Kidney (tissue), 22 donors: ENCODE measurements at places on chromosomes 4 and X. TPM values are rescaled to one million over a fixed set of nuclear protein-coding genes. Genes with fewer than 3 reads are reported as not detected.

GRCh38 chr4:2249526-2250356 is 7.8 kb upstream of the HAUS3 start:
- no peak for DNase-seq
- H3K4me3 ChIP-seq, result no peak overlapping the region
- no peaks in the 10 kb centered on the region for H3K4me1 ChIP-seq

- H3K27ac ChIP-seq, result peak overlapping the region; percentile 19
- peaks cover 3% of the 10 kb centered on the region for H3K4me1 ChIP-seq
- peak overlapping the region; percentile 96 for H3K4me3 ChIP-seq
- no peaks in the 10 kb centered on the region for H3K27me3 ChIP-seq
- no peaks in the 10 kb centered on the region for H3K36me3 ChIP-seq
These were observed 3.0 kb downstream of the NFKB1 start for GRCh38 chr4:102503831-102504786.

GRCh38 chr4:152009031-152009670 is 248.3 kb upstream of the GATB start:
- H3K27me3 ChIP-seq, result no peaks in the 10 kb centered on the region
- DNase-seq, result no peak
- no peaks in the 10 kb centered on the region for H3K36me3 ChIP-seq
- H3K4me1 ChIP-seq, result peaks cover 5% of the 10 kb centered on the region
- no peak overlapping the region for H3K27ac ChIP-seq

GRCh38 chr4:142373610-142374009 is 472.5 kb downstream of the INPP4B start:
- no peak overlapping the region for H3K4me3 ChIP-seq
- no peaks in the 10 kb centered on the region for H3K4me1 ChIP-seq
- no peak overlapping the region for H3K27ac ChIP-seq
- no peak for DNase-seq
- H3K27me3 ChIP-seq, result no peaks in the 10 kb centered on the region

- peak within 1 kb of the TSS; percentile 53 for H3K4me3 ChIP-seq
- no peaks in the 10 kb centered on the region for H3K36me3 ChIP-seq
- no peak within 1 kb of the TSS for H3K27ac ChIP-seq
- no peaks in the 10 kb centered on the region for H3K27me3 ChIP-seq
- no peaks in the 10 kb centered on the region for H3K4me1 ChIP-seq
These were observed at the start of gene VEGFC for GRCh38 chr4:176792326-176793059. Gene VEGFC, minus strand, starts transcription at chr4:176792922. Its CDS starts 611 bp downstream, at chr4:176792311.

DNA sequence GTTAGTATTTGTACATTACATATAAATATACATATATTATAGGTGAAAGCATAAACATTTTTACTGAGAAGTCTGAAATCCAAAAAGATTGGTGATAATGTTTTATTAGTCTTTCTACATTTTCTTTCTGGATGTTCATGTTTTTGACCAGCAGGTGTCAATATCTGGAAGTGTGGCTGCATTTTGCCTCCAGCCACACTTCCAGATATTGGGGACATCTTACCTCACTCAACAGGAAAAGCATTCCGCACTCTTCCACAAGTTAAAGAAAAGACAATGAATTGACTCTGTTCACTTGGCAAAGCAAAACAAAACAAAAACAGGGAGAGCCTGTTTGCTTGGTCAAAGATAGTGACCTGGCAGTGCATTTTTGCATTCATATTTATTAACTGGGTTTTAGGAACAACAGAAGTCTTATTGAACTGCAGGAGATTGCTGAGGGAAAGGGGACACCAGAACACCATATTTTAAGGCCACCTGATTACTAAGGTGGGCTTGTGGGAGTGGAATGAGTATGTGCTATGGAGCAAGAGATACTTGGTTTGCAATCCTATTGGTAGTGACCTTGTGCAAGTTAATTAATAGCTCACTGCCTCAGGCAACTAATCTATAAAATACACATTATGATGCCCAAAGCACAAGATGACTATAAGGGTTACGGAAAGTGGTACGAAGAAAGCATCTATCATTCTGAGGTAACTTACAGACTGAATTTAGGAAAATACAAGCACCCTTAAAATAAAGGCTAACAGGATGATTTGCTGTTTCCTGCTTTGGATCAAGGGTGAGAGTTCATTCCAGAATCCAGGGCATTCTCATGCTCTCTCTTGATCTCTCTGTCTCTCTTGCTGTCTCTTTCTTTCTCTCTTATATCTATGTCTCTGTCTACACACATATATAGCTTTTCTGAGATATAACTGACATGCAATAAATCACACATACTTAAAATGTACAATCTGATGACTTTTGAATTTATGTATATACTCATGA is 389.9 kb upstream of the EMCN start:
- H3K4me3 ChIP-seq, result no peak overlapping the region
- no peaks in the 10 kb centered on the region for H3K36me3 ChIP-seq

DNA sequence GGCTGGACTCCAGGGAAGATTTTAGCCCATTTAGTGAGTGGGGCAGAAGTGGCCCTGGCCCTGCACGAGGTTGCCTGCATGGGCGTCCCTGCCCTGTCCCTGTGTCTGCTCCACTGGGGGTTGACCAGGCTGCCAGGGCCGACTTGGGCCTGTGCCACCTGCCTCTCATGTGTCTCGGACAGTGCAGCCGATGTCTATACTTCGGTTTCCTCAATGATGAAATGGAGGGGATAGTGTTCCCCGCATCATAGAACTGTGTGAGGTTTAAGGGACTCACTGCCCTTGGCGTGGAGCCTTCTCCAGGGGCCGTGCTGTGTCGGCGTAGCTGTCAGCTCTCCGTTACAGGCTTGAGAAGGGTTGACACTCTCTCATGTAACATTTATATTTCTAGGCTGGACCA is 27.0 kb upstream of the MSANTD1 start:
- peaks cover 44% of the 10 kb centered on the region for H3K36me3 ChIP-seq
- H3K4me1 ChIP-seq, result no peaks in the 10 kb centered on the region
- no peak overlapping the region for H3K27ac ChIP-seq
- H3K27me3 ChIP-seq, result no peaks in the 10 kb centered on the region

DNA sequence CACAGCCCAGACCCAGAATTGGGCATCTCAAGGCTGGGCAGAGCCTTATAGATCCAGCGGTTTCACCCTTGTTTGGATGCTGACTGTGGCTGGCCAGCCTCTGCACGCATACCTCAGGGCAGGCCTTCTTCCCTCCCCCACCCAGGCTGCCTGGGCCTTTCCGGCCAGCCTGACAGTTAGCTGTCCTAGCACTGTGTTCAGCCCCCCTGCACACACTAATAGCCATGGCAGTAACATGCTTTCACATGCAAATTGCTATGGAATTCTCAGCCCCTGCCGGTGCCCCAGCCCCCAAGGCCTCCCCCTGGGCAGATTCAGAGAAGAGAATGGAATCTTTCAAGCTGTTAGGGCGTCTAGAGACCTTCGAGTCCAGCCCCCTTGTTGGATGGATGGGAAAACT is 17.7 kb downstream of the EFNB1 start:
- no peaks in the 10 kb centered on the region for H3K27me3 ChIP-seq
- no peak for DNase-seq
- peaks cover 13% of the 10 kb centered on the region for H3K4me1 ChIP-seq
- H3K36me3 ChIP-seq, result no peaks in the 10 kb centered on the region

- no peaks in the 10 kb centered on the region for H3K27me3 ChIP-seq
- no peak overlapping the region for H3K27ac ChIP-seq
- no peaks in the 10 kb centered on the region for H3K4me1 ChIP-seq
- no peak for DNase-seq
- no peaks in the 10 kb centered on the region for H3K36me3 ChIP-seq
- no peak overlapping the region for H3K4me3 ChIP-seq
These were observed 18.5 kb upstream of the TET2 start for GRCh38 chr4:105128208-105128607.

DNA sequence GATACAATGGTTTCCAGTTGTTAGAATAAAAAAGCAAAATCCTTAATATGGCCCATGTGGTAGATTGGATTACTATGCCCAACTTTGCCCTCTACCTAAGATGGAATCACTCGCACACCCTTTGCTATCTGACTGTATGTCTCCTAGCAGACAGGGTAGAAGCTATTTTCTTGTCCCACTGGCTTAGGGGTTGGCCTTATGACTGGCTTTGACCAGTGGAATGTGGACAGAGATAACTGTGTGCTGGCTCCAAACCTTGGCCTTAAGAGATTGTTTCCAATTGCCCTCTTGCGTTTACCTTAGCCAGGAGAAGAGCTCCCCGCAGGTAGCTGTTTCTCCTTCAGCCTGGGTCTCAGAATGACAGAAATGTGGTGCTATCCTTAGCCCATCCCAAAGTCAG is 355.9 kb downstream of the BCOR start:
- H3K4me1 ChIP-seq, result no peaks in the 10 kb centered on the region
- H3K27me3 ChIP-seq, result no peaks in the 10 kb centered on the region
- no peak overlapping the region for H3K4me3 ChIP-seq
- no peak for DNase-seq
- H3K36me3 ChIP-seq, result no peaks in the 10 kb centered on the region
- H3K27ac ChIP-seq, result no peak overlapping the region

- H3K4me1 ChIP-seq, result no peaks in the 10 kb centered on the region
- H3K27me3 ChIP-seq, result no peaks in the 10 kb centered on the region
- DNase-seq, result no peak
- no peaks in the 10 kb centered on the region for H3K36me3 ChIP-seq
These were observed 305.9 kb downstream of the IDS start for GRCh38 chrX:149198980-149199732.

DNA sequence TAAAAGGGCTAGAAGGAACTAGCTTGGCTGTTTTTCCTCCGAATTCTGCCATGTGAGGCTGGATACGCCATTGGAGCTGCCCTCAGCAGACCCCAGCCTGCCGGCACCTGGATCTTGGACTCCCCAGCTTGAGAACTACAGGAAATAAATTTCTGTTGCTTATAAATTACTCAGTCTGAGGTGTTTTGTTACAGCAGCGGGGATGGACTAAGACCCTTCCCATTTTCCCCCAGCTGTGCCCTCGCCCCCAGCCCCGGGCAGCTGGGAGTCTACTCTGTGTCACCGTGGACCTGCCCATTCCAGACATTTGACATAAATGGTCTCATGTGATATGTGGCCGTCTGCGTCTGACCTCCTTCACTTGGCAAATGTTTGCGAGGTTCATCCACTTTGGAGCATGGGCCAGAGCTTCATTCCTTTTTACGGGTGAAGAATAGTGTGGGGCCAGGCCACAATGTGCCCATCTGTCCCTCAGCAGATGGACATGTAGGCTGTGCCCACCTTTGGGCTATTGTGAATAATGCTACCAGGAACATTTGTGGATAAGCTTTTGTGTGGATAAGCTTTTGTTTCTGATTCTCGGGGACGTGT is 30.7 kb upstream of the SPON2 start:
- no peak overlapping the region for H3K4me3 ChIP-seq
- H3K27ac ChIP-seq, result no peak overlapping the region
- no peaks in the 10 kb centered on the region for H3K4me1 ChIP-seq
- no peaks in the 10 kb centered on the region for H3K27me3 ChIP-seq
- DNase-seq, result no peak
- H3K36me3 ChIP-seq, result no peaks in the 10 kb centered on the region

DNA sequence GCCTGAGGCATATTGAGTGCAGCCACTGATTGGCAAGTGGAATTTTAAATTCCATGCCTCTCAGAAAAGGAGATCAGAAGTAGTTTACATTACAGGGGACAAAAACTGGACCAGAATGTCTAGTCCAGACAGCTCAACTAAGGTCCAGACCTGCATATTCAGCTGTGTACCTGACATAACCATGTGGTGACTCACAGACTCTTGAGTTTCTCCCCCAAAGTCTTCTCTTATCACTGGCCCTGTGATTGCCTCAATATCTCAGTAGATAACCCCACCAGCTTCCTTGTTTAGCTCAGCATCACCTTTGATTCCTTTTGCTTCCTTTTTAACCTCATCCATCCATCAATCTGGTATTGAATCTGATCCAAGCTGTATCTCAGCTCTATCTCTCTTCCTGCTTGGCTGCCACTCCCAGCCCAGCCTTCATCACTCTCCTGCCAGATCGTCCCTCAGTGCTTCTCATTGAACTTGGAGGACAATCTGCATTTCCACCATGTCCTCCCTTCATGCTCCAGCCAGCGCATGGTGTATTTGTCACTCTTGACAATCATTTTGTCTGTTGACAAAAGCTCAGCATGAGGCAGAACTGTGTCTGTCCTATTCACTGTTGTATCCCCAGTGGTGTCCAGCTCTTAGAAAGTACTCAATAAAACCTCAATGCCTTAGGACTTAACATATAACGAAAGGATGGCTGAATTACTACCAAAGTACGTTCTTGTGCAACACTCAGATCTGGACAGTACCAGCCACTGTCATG is 27.8 kb upstream of the SLC2A9 start:
- H3K27ac ChIP-seq, result no peak overlapping the region
- no peaks in the 10 kb centered on the region for H3K27me3 ChIP-seq
- DNase-seq, result peak; percentile 7
- H3K4me1 ChIP-seq, result no peaks in the 10 kb centered on the region
- H3K36me3 ChIP-seq, result no peaks in the 10 kb centered on the region

DNA sequence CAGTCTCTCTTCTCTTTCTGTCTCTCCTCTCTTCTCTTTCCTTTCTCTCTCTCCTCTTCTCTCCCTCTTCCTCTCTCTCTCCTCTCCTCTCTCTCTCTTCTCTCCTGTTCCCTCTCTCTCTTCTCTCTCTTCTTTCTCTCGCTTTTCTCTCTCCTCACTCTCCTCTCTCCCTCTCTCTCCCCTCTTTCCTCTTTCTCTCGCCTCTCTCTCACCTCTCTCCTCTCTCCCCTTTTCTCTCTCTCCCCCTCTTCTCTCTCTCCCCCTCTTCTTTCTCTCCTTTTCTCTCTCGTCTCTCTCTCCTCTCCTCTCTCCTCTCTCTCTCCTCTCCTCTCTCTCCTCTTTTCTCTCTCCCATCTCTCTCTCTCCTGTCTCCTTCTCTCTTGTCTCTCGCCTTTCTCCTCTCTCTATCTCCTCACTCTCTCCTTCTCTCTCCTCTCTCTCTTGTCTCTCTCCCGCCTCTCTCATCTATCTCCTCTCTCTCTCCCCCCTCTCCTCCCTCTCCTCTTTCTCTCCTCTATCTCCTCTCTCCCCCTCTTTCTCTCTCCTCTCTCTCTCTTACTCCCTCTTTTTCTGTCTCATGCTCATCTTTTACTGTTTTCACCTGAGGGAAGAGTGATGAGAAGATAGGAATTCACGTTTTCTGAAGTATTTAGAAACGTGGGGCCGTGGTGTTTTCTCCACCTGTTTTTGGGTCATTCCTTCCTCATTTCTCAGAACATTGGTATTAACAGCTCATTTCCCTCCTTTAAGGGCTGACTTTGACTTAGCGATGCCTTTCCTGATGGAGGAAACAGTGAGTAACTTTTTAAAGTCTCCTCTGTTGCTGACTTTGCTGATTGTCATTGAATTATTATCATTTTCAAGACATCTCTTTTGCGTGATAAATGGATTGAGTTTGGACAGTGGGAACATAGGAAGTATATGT is 80.6 kb upstream of the CD99 start:
- H3K4me1 ChIP-seq, result peaks cover 7% of the 10 kb centered on the region

BEND2 gene
- total RNA-seq, result not detected

GAGE12H gene
- not detected for total RNA-seq

SFRP2 gene
- 4.1 TPM for total RNA-seq

SMR3A gene
- not detected for total RNA-seq

REPS2 gene
- 36.3 TPM for total RNA-seq

FAM236D gene
- total RNA-seq, result not detected

ZNF141 gene
- 26.6 TPM for total RNA-seq

CXCL1 gene
- 29.7 TPM for total RNA-seq
